Stromal cell of bone marrow (primary cell): ENCODE measurements at places on chromosomes 7 and 10.

- peak; percentile 96 for DNase-seq
Observed at GRCh38 chr7:47651355-47652317, 69.7 kb upstream of the TNS3 start.

- no peak for DNase-seq
Observed at GRCh38 chr10:114821915-114822443, 399 bp downstream of the FHIP2A start.

DNA sequence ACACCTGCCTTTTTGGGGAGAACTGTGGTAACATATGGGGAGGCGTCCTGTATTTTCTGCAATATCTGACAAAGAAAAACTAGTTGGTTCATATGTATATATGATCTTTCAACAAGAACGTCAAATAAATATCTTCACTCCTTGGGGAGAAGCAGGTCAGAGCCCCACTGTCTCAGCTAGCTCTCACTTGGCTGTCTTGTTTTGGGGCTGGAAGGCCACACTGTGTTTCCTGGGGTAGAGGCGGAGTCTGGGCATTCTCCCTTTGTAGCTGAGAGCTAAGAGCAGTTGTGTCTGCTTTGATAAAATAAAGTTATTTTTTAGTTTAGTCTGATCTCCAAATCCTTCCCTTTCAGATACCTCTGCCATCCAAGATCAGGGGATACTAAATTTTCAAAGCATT lies 83.9 kb upstream of the IGFBP3 start:
- DNase-seq: no peak

GRCh38 chr7:97733276-97734161 lies 1.6 kb downstream of the TAC1 start:
- no peak for DNase-seq

DNA sequence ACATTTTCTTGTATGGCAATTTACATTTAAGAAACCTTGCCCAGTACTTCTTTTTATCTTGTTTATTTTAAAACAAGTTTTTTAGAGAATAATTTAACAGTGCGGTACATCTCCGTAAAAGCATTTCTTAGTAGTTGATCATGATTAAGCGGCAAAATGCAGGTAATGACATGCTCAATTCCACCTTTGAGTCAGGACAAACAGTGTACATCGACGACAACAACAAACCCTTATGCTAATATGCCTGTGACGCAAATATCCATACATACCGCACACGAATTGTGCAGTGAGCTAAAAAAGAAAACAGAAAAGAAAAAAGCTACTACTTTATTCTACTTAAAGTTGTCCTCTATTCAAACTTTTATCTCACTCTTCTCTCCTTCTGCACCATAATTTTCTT lies 1.9 kb downstream of the MAGI2 start:
- no peak for DNase-seq
